ENCODE measurements at places on chromosomes 3 and 15.
A peak's percentile ranks its signal among the peaks of the same experiment; 100 is the strongest.

- DNase-seq = peak; percentile 67
Observed at GRCh38 chr3:156151824-156152428, 31.5 kb downstream of the KCNAB1 start.

GRCh38 chr3:10149226-10149625 lies 7.6 kb downstream of the VHL start:
- no peak for DNase-seq

DNA sequence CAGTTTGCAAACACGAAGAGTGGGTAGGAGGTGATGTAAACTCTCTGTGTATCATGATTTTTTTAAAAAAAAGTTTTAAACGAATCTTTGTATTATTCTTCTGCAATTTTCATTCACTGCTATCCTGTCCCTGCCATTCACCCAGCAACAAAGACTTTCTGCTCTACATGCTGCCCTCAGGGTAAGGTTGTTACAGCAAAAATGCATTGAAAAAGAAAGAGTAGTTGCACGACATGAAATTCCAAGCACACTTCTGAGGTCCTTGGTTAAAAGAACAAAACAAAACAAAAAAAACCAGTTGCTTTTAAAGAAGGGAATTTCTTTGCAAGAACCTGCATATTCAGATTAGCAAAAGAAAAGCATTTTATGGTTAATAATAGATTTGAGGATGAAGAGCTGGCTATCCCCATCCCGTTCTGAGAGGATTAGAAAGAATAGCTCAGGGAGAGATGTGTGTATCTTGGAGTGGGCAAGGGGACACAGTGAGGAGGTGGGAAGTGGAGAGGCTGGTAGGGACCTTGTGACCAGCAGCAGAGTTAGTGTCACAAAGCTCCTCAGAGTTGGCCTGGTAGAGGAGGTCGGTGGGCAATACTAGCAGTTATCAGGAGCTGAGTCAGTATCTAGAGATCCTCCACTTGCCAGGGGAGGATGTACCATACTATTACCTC lies 290.8 kb downstream of the NEK10 start:
- no peak for DNase-seq

DNA sequence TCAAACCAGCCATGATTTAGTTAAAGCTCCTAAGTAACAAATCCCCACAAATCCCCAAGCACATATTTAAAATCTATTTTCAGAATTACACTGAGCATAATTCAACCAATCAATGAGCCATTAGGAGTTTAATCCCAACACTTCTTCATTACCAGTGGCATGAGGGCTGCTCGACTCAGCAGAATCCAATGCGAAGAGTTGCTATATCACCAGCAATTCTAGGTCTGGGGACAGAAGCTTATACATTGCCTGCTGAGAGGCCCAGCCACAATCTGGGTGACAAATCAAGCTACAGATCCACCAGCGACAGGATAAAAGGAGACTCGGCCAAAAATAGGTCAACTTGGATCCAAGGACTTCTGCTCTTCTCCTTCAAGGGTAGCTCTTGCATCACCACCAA lies 238.8 kb downstream of the NTRK3 start:
- no peak for DNase-seq

DNA sequence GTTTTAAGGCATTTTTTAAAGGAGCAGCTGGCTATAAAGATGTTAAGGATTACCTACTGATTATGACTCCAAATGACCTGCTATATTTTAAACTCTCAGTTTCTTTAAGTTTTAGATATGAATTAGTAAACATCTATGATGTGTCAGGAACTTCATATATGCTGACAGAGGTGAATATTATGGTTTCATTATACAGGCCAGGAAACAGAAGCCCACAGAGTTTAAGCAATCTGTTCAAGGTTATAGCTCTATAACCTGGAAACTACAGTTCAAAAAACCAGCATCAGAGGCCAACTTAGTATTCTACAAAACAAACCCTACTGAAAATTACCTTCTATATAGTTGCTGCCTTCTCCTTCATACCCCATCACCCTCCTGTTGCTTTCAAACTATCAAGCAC lies 17.4 kb downstream of the PLSCR4 start:
- DNase-seq = no peak

GRCh38 chr3:130671545-130672312 lies 74.9 kb downstream of the PIK3R4 start:
- DNase-seq = no peak

DNA sequence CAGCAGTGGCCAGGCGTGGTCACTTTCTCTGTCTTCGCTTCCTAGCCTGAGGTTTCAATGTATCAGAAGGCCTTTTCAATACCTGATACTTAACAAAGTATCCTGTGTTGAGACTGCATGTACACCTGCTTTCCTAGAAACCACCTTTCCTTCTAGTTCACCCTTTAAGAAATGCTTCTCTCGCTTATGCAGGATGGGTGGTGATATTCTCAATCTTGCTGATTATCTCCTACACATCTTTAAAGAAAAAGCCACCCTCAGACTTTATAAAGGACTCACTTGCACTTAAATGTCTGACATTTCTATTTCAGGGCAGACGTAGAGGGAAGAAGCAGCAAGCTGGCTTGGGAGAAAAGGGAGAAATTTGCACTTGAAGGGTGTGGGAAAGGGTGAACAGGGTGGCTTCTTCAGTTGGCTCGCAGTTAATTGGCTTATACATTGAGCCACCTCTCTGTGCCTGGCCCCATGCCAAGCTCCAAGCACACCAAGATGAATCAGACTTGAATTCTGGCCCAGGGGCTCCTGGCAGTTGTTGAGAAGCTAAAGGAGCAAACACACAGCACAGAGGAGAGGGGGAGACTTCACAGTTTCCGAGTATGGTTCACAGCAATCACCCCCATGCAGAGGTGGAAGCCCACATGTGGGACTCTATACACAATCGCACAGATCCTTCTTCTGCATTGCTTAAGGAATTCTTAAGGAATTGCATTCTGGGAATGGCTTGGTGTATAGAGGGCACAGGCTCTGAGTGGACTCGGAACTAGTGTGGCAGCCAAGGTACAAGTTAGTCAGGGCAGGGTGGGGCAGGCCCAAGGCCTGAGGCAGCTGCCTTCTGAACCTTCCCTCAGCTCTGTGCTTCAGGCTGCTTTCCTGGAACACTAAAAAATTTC lies 1.3 kb downstream of the ARL6IP5 start:
- peak; percentile 95 for DNase-seq

DNA sequence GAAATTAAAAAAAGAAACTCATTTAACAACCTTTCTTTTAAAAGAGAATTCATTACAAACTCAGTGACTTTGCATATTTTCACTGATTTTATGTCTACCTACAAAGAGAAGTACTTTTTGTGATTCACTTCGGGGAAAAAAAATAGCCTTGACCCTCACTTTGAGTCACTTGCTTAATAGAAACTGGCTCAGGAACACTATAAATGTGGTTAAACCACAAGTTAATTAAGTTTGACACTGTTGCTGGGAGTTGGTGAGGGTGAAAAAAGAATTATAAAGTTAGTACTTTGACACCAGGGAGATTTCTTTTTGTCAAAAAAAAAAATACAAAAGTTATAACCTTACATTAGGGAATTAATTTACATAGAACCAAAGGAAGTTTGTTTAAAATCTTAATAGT lies 810.9 kb downstream of the NR2F2 start:
- DNase-seq = no peak

DNA sequence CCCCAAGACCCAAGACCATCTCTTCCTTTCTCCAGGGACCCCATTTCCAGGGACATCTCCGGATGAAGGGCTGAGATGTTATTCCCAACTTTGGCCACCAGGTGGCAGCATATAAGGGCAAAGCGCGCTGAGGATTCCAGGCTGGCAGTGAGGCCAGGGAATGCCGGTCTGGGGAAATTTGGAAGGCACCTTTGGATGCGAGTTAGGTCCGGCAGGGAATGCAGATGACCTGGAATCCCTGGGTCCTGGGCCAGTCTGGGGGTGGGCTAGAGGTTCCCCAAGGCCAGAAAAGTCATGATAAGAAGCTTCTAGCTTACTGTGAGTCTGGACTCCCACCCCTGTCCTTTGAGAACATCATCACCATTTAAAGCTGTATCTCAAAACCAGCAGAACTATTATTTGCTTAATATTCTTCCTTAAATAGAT lies 1.6 kb upstream of the CHST13 start:
- DNase-seq = peak; percentile 46

DNA sequence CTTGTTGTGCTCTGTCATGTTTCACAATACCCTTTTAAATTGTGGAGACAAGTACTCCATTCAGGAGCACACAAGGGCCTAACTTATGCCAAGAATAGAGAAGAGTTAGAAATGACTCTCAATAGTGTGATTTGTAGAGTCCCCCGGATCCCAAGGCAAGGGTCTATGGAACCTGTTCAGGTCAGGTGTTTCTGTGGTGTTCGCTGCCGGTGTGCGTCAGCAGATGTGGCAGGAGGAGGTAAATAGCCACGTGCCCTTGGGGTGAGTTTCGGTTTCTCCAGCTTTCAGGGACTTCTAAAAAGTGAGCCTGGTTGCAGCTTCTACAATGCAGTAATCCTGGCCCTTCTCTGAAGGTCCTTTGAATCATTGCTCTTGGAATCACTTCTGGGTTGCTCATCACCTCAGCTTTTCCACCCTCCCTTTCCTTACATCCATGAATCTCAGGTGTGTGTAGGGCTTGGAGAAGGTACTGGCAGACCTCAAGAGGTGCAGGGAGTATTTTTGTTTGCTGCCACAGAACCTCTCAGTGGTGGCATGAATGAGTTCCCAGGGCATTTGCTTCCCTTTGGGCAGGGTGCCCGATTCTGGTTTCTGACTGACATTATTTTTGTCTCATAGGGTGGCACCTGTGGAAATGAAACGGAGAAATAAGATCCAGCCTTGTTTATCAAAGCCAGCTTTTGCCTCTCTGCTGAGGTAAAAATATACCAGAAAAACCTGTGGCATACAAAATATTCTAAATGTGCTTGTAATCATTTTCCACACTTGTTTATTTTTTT lies 7.3 kb downstream of the ST3GAL6 start:
- DNase-seq = no peak

GRCh38 chr3:38690185-38690584 lies 40.7 kb upstream of the SCN5A start:
- no peak for DNase-seq

- no peak for DNase-seq
Observed at GRCh38 chr3:39542588-39542988, 75.1 kb downstream of the MOBP start.

DNA sequence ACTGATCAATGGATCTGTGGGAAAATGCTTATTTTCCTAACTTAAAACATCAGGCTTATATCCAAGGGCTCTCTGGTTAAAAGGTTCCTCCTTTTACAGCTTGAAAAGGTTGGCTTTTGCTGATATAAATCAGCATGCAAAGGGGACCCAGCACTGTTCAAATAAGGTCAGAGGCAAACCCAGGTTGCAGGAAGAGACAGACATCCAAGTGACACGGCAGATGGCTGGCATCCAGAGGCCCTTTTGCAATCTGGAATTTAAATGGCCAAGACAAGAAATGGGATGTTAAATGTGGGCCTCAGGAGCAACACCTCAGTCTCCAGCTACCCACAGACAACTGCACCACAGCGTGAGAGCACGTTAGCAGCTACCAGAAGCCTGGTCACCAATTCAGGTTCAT lies 6.3 kb downstream of the SH3BP5 start:
- DNase-seq = no peak

GRCh38 chr15:27592036-27592760 lies 506.9 kb downstream of the OCA2 start:
- peak; percentile 51 for DNase-seq

GRCh38 chr3:160735826-160736225 lies 20.2 kb upstream of the PPM1L start:
- no peak for DNase-seq

- peak; percentile 57 for DNase-seq
Observed at GRCh38 chr3:119302697-119303551, 8.7 kb downstream of the ARHGAP31 start.

DNA sequence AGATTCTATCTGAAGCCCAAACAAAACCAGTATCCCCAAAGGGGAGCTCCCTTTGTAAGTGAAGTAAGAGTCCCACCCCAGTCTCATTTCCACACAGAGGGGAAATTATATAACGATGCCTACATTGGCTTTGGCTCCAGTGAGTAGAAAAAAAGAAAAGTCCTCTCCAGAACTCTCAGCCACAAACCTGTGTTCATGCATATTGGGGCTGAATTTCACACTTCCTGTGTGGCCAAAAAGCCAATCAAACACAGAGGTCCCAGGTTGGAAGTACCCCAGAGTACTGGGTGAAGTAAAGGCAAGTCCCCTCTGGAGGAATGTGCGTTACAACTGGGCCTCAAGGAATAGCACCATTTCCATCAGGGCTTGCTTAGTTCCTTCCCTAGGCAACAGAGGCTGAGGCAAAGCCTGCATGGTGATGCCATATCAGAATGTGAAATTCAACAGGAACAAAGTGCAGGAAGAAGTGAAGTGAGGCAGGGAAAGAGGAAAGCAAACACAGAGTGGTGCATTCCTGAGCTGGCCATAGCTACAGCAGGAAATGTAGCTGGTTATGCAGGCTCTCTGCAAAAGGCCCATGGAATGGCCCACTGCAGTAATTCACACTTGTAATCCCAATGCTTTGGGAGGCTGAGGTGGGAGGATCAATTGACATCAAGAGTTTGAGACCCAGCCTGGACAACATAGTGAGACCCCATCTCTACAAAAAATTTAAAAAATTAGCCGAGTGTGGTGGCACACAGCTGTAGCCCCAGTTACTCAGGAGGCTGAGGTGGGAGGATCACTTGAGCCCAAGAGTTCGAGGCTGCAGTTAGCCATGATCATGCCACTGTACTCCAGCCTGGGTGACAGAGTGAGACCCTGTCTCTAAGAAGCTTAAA lies 16.6 kb upstream of the CX3CR1 start:
- no peak for DNase-seq

GRCh38 chr3:47265725-47266428 lies 16.7 kb downstream of the KIF9 start:
- DNase-seq = no peak

DNA sequence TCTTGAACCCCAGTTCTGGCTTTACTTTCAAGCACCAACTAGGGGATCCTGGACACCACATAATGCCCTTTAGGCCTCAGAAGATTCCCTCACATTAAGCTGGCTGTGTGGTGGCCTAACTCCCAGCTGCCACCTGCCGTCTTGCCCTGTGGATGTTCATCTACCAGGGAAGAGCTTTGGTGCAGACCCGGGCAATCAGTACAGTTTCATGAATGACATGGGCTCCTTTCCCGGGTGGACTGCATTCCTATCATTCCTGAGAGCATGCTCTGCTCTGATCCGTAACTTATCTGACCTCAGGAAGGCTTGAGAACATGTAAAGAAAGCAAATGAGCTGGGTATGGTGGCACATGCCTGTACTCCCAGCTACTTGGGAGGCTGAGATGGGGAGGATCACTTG lies 50.0 kb upstream of the GSK3B start:
- DNase-seq = peak; percentile 76

DNA sequence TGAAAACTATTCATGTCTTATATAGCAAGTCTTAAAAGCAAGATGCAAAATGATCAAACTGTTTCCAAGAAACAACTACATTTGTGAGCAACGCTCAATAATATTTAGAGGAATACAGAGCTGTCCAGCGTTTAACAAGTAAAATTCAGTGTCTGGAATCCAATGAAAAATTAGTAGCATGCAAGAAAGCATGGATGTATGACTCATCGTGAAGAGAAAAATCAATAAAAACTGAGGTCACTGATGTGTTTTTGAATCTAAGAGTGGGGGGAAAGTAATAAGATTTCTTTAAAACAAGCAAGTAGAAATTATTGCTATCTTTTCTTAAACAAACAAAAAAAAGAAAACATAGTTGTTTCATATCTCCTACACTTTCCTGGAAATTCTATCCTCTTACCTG lies 600.3 kb upstream of the GOLIM4 start:
- DNase-seq = no peak

Data from fibroblast of upper back skin (primary cell).